Activated CD8-positive, alpha-beta T cell treated with anti-CD3 and anti-CD28 coated beads for 36 hours (primary cell): ENCODE measurements at places on chromosomes 1 and 21.

GRCh38 chr1:29579821-29580425 is 343.6 kb downstream of the PTPRU start:
- no peak for DNase-seq

DNA sequence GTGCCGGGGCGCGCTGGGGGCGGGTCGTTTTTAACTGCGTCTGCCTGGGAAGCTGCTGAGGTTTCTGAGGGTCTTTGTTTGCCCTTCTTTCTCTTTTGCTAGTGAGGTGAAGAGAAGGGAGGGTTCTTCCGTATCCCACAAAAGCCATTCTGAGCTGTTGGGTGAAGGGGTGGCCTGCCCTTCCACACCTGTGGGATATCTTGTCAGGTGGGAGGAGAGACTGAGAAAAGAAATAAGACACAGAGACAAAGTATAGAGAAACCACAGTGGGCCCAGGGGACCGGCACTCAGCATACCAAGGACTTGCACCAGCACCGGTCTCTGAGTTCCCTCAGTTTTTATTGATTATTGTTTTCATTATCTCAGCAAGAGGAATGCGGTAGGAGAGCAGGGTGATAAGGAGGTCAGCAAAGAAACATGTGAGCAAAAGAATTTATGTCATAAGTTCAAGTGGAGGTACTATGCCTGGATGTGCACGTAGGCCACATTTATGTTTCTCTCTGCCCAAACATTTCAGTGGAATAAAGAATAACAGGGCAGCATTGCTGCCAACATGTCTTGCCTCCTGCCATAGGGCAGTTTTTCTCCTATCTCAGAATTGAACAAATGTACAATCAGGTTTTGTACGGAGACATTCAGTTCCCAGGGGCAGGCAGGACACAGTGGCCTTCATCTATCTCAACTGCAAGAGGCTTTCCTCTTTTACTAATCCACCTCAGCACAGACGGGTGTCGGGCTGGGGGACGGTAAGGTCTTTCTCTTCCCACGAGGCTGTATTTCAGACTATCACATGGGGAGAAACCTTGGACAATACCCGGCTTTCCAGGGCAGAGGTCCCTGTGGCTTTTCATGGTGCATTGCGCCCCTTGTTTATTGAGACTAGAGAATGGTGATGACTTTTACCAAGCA is 972 bp downstream of the PGBD2 start:
- no peak for DNase-seq

DNA sequence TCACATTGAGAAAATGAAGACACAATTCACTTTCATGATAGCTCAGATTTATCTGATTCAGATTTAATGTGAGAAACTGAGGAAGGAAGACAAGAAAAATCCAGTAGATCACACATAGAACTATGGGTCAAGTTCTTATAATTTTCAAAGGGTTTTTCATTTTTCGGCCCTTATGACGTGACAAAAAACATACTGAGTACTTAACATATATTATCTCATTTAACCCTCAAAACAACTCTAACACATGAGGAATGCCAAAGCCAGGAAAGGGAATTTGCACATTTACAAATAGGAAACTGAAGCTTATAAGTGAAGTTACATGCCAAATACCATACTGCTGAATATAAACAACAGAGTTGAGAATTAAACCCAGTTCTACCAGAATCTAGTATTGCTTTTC is 27.6 kb downstream of the SOD1 start:
- no peak for DNase-seq

DNA sequence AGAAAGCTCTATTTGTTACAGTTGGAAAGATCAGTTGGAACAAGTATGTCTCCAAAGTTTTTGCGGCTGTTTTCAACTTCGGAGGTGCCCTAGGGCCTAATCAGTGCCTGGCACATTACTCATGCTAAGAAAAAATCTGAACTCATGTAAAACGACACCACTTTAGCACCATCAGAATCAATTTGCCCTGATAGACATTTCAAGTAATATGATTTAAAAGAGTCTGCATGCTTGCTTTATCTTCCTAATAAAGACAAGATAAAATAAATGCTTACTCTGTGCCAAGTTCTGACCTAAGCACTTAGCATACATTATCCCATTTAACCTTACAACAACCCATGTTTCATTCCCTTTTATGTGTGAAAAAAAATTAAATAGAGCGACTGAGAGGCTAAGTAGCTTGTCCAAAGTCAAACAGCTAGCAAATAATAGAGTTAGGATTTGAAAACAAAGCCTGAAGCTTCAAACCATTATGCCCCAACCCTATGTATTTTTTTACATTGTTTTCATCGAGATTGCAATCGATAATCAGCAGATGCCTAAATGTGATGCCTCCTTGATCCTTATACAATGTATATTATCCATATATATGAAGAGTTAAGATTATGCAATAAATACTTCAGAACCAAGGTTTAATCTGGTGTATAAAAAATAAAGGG is 91.3 kb downstream of the DENND1B start:
- DNase-seq: no peak

GRCh38 chr1:54982739-54983138 is 2.3 kb downstream of the TMEM61 start:
- no peak for DNase-seq

GRCh38 chr1:173852105-173852504 is 15.7 kb downstream of the GAS5 start:
- no peak for DNase-seq

- no peak for DNase-seq
Observed at GRCh38 chr1:33087677-33088076, 6.7 kb downstream of the AZIN2 start.

DNA sequence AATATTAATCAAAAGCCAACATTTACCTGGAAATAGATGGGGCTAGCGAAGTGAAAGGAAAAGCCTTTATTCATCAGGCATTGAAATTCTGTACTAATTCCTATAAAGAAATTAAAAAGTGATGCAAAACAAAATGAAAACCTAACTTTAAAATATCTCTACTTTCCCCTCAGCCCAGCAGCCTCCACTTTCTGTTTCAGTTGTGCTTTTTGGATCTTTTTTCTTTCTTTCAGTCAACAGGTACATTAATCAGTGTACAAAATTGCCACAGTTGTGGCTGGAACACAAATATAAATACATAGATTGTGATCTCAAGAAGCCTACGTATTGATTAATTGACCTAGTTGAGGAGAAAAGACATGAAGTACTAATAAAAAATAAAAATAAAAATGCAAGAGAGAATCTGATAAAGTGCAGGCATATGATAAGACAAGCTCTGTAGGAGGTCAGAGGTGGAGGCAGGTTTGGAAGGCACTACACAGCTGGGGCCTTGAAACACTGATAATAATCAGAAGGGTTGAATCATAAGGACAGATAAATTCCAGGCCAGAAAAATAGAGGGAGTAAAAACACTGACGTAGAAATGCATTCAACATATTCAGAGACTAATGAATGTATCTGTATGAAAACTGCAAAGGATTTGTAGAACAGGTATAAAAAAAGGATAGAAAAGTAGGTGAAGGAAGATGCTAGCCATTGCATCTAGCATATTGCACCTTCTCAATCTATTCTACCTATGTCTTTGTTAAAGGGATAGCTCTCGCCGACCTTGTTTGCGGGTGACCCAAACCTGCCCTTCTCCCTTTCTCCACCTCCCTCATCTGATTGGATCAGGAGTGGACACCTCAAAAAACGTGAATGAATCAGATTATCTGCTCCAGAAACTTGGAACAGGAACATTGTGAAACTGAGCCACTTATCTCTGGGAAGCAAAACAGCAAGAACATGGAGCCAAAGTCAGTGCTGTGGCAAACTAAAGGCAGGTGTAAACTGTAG is 607.8 kb upstream of the ADGRL2 start:
- no peak for DNase-seq

DNA sequence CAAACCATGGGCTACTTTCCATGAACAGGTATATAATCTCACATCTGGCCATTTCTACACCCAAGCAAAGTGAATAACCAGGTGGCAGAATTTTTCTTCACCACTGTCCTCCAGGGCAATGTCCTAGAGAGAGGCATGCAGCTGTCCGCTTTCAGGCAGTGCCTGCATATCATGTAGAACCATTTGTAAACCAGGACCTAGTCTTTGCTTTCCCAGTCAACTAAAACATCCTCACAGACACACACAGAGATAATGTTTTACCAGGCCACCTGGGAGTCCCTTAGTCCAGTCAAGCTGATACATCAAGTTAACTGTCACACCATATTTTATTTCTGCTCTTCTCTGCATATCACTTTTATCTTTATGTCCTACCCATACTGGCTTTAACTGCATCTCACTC is 26.2 kb downstream of the TNFSF18 start:
- DNase-seq: no peak
